ENCODE measurements at places on chromosomes 11 and 22.

DNA sequence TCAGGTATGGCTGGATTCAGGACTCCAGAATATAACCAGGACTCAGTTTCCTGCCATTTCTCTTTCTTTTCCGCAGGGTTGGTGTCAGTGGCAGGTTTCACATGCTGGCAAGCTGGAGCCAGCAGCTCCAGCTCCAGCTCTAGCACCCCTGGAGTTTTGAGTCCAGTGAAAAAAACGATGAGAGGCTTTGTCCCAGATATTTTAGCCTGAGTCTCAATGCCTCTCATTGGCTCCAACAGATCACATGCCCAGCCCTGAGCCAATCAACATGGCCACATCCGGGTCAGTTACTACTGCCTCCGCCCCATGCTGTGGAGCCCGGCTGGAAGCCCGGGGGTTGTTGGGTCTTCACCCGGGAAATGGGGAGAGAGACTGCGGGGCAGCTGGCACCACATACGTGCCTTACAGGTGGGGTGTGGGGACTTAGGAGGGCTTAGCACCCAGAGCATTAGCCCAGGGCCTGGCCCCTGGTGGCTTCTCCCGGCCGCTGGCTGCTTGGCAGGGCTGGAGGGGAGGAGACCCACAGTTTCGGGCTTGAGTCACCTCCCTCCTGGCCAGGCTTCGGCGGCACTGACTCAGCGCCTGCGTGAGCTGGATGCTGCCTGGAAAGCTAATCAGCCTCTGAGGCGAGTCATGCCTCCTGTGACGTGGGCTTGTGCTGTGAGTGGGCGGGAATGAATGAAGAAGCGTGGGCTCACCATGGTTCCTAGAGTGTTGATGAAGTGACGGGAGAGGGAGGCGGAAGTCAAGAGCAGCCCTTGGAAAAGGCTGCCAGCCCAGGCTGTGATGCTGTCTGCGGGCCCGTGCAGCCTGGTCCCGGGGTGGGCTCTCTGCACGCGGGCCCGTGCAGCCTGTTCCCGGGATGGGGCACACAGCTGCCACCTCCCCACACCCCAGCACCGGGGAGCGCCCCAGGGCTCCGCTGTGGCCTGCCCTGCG is 15.3 kb upstream of the MRTFA start:
- peak; percentile 96 for DNase-seq

DNA sequence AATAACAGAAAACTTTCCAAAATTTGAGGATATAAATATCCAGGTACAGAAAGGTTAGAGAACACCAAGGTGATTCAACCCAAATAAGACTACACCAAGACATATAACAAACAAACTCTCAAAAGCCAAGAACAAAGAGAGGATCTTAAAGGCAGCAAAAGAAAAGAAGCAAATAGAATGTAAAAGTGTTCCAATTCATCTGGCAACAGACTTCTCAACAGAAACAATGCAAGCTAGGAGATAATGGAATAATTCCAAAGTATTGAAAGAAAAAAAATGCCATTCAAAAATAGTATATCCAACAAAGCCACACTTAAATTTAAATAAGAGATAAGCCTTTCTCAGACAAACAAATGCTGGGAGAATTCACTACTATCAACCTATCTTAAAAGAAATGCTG is 153.0 kb upstream of the FAT3 start:
- no peak for DNase-seq

- no peak for DNase-seq
Observed at GRCh38 chr11:17838102-17838501, 103.5 kb downstream of the KCNC1 start.

DNA sequence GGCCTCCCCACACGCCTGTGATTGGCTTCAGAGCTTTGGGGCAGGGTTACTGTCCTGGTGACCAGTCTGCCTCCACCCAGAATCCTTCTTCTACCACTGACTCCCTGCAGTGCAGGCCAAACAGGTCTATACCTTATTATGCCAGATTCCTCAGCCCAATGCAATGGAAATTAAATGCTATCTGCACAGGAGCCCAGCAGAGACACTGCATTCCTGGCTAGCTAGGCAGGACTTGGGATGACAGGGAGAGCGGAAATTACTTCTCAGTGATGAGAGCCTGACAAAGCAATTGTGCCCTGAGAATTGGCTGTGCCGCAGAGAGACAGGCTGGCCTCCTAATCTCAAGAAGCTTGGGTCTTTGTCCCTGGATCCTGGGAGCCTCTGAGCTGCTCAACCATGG is 143.8 kb upstream of the NCAM1 start:
- DNase-seq = no peak

- no peak for DNase-seq
Observed at GRCh38 chr11:59611570-59612565, 3.7 kb downstream of the OSBP start.

GRCh38 chr22:38291201-38291777 is 18.5 kb upstream of the TMEM184B start:
- DNase-seq = no peak

DNA sequence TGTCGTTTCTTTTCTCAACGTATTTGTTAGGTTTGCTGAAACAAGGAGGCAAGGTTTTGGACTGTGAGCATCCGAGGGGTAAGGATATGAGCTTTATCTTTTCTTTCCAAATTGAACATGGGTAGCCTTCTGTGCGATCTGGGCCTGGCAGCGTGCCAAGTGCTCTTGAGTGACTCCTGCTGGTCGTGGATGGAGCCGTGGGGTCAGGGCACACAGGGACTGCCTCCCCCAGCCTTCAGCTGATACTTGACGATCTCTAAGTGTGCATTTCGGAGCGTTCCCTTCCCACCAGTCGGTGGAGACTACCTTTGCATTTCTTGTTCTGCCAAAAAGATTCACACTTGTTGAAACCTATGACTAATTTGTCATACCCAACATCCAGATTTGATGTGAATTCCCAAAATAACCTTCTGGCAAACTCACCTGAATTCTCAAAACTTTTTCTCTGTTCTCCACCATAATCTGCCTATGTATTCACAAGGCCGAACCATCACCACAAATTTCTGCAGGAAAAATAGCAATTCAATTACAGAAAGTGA is 40.1 kb upstream of the CLMP start:
- no peak for DNase-seq

GRCh38 chr11:102410382-102410784 is 42.2 kb downstream of the TMEM123 start:
- DNase-seq = no peak

- DNase-seq = peak; percentile 90
Observed at GRCh38 chr22:36977947-36978660, 41.1 kb downstream of the TST start.

GRCh38 chr11:27174672-27175210 is 134.1 kb downstream of the BBOX1 start:
- no peak for DNase-seq

DNA sequence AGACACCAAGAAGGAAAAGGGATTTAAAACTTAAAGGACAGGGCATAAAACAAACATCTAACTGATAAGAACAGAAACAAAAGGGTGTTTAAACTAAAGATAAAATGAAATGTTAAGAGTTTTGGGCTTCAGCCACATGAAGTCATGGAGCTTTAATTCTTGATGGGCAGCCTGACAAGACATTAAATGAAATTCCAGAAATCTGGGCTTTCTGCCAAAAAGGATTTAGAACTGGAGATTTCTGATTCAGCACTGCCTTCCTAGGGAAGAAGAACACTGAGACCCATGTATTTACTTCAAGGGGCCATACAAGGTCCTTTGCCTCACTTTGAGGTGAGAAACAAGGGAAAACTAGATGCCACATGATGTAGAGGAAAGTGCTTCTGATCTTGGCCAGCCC is 355.9 kb upstream of the RAG2 start:
- DNase-seq = no peak

- peak; percentile 86 for DNase-seq
Observed at GRCh38 chr11:65524741-65525545, at the start of gene SCYL1. Gene SCYL1, plus strand, starts transcription at chr11:65525083. Its CDS starts 71 bp downstream, at chr11:65525154.

- DNase-seq = no peak
Observed at GRCh38 chr22:18069041-18069440, 8.7 kb upstream of the PEX26 start.

DNA sequence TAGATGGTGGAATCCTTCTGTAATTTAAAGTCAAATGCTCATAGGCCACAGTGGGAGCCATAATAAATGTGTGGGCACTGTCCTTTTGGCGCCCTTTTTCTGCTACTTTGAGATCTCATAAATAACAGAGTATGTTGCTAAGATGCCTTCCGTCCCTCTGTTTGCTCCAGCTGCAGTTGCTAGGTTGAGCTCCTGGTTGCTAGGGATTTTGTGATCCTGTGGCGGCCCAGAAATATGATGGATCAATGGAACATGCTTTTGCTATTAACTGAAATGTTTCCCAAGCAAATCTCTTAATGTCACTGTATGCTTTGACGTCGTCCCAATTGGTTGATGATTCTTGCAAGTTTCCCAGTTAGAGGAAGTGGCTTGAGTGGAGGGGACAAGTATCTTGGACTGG is 53.5 kb downstream of the MYO18B start:
- no peak for DNase-seq

DNA sequence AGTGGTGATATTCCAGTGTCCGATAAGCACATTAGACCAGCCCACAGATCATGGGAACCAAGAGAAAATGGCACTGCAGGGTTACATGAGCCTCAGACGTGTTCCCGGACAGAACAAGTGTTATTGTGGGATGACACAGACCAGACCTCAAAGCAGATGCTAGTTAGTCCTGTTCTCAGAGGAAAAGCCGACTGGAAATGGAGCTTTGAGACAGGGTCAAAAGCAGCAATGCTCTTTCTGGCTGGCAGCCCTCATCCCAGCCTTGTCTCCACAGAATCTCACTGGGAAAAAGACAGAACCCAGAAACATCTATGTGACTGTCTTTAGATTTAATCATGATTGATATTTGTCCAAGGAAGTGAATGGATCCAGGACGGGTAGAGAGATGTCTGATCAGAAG is 506.8 kb downstream of the INSC start:
- no peak for DNase-seq

- no peak for DNase-seq
Observed at GRCh38 chr11:2990617-2991451, 1.3 kb downstream of the NAP1L4 start.

- DNase-seq = no peak
Observed at GRCh38 chr11:120010775-120011174, 127.1 kb downstream of the TRIM29 start.

- peak; percentile 28 for DNase-seq
Observed at GRCh38 chr22:20583471-20583922, 76.1 kb downstream of the MED15 start.

GRCh38 chr11:112961146-112961668 is at the start of gene NCAM1:
Gene NCAM1, plus strand, starts transcription at chr11:112961420.
- peak; percentile 90 for DNase-seq

GRCh38 chr11:67419325-67420049 is 4.0 kb downstream of the CARNS1 start:
- no peak for DNase-seq

DNA sequence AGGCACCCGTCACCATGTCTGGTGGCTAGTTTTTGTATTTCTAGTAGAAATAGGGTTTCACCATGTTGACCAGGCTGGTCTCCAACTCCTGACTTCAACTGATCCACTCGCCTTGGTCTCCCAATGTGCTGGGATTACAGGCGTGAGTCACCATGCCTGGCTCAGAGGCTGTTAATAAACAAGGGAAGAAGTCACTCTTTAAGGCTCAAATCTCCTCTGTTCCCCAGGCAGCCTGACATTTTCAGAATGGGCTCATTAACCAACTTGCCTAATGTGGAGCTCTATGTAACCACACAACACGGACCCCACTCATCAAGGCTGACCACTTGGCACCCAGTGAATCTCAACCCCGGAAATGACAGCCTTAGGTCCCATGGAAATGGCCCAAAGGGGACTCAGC is 24.1 kb downstream of the APOL3 start:
- DNase-seq = no peak

- no peak for DNase-seq
Observed at GRCh38 chr11:10294290-10294953, 403 bp upstream of the SBF2 start.
